Uterine smooth muscle cell (primary cell): ENCODE measurements at places on chromosomes 5 and 9. TPM values are rescaled to one million over a fixed set of nuclear protein-coding genes. Genes with fewer than 3 reads are reported as not detected.

HEMGN gene
- not detected in 2 replicates for total RNA-seq

MZB1 gene
- not detected in 2 replicates for total RNA-seq

TMEM267 gene
- total RNA-seq: 14.0 and 16.3 TPM in 2 replicates

PCDHB10 gene
- 0.11 and 0.12 TPM in 2 replicates for total RNA-seq

EFNA5 gene
- total RNA-seq: 0.75 and 1.1 TPM in 2 replicates
